ENCODE measurements at places on chromosomes 4 and X.
A peak's percentile ranks its signal among the peaks of the same experiment; 100 is the strongest.

DNA sequence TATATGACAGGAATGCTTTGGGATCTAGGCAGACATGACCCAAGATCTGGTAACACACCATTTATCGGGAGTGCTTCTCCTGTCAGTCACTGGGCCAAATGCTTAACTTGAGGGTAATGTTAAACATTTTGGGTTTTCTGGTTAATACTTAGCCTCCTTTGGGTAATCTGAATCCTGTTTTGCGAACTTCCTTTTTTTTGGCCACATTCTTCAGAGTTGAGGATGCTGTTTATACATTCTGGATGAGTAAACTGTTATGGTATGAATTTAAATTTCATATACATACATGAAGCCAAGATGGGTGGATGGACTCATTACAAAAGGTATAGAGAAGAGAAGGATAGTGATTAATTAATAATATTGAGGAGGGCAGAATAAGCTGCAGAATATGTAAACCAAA lies 36.1 kb downstream of the MID1IP1 start:
- DNase-seq, result peak; percentile 0

DNA sequence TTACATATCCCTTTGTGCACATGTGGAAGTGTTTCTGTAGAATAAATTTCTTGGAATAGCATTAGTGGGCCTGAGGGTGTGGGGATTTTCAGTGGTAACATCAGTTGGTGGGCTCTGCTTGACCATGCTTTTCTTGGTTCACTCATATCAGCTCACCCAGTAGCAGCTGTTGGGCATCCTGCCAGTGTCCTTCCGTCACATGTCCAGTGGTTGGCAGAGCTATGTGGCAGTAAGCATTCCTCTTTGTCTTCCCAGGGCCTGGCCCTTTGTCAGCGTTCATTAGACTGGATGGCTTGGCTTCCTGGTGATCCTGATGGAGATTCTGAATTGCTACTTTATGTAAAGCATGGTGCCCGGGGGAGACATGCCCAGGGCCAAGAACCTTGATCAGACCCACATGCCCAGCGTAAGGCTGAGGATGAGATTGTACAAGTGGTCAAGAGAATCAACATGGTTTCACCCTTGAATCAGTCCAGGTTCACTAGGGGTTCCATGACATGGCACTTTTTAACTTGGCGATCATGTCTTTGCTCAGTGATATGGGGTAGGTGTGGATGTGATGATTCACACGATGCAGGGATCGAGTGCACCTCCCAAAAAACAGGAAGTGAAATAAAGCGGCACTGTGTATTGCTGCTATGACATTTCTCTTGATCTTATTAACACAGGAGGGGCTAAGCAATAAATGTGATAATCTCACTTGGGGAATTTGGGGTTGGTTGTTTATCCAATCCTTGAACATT lies 72.1 kb upstream of the IGFBP7 start:
- no peak for DNase-seq

GRCh38 chr4:114734594-114734993 lies 136.0 kb downstream of the UGT8 start:
- DNase-seq, result peak; percentile 21

DNA sequence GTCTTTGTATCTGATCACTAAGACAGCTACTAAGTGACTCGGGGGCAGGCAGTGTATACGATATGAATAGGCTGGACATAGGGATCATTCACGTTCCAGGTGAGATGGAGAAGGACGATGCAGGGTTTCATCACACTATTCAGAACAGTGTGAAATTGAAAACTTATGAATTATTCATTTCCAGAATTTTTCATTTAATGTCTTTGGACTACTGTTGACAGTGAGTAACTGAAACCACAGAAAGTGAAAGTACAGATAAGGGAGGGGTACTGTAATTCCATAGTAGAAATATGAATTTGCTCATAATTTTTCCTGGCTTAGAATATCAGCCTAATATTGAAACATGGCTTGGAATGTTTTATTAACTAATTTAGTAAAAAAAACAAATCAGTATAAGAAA lies 24.4 kb downstream of the TMEM144 start:
- no peak for DNase-seq

- no peak for DNase-seq
Measured at GRCh38 chr4:184385705-184386141, 88.6 kb downstream of the IRF2 start.

- no peak for DNase-seq
Measured at GRCh38 chr4:156628858-156629257, 342.7 kb downstream of the PDGFC start.

DNA sequence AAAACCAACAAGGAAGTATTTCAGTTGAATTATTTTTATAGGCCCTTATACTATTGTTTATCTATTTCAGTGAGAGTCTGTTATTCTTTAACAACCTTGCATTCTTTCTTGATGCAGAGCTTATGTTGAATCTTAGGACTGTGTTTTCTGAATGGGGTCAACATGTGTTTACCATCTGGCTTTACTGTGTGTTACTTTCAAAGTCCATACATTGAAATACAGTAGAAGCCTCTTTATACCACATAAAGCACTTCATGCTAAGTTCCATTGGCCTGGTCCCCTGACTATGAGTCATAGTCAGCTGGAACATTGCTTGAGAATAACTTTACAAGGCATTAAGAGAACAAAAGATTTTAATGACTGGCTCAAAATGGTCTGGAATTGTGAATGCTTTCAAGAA lies 152.6 kb downstream of the GASK1B start:
- peak; percentile 96 for DNase-seq

DNA sequence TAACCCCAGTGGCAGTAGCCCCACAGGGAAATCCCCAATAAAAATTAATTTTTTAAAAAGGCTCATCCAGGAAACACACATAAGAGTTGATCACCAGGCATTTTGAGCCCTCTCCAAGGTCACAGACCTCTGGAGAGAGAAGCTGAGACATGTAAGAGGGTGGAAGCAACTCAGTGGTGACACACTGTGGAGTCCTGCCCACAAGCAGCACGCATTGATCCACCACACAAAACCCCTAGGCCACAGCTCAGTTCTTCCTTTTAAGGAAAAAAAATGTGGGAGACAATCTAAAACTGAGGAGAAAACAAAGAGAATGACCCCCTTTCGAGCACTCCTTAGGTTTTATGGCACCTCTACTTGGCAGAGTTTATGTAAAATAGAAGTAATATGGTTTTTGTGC lies 71.7 kb upstream of the S100G start:
- DNase-seq, result peak; percentile 76

GRCh38 chrX:70175338-70175737 lies 1.9 kb upstream of the DGAT2L6 start:
- DNase-seq, result no peak

DNA sequence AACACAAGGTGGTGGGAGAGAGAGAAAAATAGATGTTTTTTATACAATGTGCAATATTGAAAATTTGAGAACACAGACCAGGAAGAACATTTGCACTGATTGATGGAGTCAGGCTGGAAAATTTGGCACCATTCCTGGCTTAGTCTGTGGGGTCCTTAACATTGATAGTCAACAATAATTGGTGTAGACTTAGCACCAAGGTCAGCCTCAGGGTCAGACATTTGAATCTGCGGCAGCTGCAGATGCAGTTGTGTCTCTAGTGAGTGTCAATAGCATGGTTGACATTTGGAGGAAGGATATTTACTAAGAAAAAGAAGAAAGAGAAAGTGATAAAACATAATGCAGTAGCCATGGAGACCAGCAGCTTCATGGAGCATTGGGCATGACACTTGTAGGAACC lies 31.5 kb upstream of the GLRA3 start:
- DNase-seq, result no peak

- DNase-seq, result no peak
Measured at GRCh38 chrX:19005909-19006308, 22.0 kb upstream of the PHKA2 start.

DNA sequence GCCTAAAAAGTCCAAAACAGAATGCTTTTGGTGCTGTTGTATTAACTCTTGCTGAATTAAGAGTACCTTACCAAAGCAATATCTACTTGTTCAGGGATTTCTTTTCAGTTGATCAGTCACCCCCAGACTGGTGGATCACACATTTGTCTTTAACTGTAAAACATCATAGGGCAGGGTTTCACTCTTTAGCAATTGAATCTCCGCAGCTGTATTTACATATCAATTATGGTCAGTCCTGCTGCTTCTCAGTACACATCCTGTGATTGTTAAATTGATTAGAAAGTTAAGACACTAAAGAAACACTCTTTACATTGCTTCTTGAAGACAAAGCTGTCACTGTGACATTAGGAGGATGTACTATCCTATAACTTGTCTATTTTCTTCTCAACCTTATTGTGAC lies 277.1 kb upstream of the ADGRL3 start:
- DNase-seq, result no peak

DNA sequence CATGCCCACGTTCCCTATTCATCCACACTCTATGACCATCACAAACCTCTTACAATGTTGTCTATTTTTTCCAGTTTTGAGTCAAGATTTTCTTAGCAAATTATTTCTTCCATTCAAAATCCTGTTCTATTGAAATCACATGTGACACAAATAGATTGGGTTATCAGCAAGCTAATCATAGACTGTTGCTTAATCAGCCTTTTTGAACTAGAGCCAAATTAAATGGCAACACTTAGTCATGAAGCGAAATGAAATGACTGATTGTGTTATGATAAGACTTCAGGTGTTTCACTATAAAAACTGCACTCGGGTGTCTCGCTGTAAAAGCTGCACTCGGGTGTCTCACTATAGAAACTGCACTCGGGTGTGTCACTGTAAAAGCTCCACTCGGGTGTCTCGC lies 890.0 kb upstream of the FRG1 start:
- DNase-seq, result no peak

- DNase-seq, result no peak
Measured at GRCh38 chr4:122219356-122219755, 67.2 kb downstream of the BLTP1 start.

DNA sequence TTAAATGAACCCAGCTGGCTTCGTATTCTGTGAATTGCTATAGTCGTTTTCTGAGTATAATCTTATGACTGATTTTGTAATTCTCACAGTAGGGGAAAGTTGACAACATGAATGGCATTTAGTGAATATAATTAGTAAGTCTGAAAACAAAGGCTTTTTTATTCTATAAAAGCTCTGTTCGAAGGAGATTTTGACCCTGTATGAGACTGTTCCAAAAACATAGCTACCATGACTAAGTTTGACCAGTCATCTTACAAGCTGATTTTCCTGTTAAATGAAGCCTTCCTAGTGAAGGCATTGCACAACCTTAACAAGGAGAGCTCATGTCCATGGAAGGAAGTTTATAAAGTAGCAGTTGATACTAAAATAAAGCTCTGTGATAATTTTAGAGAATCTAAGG lies 242.3 kb downstream of the RPA4 start:
- peak; percentile 6 for DNase-seq

DNA sequence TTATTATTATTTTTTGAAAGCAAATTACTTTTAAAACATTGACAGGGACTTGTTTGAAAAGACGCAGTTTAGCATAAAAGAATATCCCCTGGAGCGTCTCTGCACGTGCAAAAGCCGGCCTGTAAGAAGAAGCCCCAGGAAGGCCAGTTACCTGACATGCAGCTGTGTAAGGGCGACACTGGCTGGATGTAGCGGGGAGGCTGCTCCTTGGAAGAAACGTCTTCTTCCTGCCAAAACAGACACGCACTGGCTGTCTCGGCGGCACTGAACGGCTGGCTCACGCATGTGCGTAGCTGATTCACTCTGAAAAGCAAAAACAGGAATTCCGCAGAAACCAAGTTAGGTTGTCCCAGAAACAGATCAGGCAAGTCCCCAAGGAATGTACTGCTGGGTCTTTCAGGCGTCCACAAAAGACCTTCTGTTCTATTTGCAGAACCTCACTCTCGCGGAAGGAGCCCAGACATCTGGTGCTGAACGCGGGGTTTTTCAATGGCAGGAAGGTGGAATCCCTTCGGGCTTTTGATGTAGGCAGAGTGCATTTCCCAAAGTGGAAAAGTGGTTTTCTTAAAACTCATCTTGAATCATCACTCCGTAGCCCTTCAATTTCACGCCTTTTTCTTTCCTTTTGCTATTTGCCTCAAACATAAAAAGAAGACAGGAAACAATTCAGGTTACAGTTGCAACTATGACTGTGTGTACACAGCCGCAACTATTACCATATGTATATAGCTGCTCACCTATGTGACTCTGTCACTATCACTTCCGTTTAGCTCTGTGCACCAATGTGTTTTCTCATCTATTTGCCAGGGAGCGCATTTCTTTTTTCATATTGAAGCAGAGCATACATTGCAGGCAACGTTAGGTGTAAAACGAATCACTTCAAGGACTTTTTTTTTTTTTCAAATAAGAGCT lies 38.1 kb upstream of the ARSH start:
- peak; percentile 39 for DNase-seq

- peak; percentile 10 for DNase-seq
Measured at GRCh38 chr4:95362906-95363558, 185.7 kb downstream of the UNC5C start.

DNA sequence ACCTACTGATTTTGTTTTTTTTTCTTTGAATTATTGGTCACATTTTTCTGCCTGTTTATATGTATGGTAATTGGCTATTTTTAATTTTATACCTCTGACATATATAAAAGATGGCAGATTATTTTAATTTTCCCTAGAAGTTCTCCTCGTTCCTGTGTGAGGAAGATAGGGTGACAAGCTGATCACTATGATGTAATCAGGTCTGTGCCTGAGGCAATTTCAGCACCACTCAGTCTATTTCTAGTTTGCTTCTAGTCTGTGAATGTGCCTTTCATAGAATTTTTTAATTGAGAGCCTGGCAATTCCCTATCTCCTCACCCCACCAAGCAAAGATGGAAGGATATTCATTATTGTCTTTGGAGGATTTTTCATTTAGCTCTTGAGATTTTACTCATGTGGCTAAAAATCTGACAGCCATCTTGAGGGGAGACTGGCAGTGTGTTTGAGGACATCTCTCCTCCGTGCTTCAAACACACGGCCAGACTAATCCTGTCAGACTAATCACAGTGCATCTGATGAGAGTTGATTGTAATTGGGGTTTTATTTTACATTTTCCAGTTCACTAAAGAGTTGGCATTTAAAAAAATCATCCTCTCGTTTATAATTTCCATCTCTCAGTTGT lies 500.3 kb downstream of the TRIML1 start:
- DNase-seq, result no peak

DNA sequence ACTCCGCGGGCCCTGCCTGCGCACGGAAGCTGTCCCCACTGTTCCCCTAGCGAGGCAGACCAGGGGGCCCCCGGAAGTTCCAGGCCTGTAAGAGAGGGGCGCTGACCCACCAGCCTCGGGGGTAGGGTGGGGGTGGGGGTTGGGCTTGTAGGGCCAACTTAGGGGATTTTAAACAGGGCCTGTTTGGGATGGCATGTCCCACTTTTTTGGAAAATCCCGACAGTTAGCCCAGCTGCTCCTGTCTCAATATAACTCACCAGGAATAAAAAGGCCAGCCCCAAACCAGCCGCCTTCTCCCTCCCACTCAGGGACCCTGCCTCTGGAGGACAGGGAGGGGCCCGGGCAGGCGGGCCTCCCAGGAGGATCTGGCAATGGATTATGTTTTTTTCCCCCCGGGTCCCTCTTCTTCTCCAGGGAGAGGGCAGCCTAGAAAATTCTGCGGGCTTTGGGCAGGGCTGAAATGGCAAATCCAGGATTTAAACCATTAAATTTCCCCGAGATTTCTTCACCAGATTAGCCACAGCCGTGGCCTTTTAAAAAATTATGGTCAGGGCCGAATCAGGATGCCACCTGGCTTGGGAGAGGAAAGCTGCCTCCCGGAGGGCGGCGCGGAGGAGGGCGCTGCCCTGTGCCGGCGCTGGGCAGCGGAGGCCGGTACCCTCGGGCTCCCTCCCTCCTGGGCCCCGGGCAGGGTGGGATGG lies 957 bp downstream of the PPP2R2C start:
- DNase-seq, result no peak
